EH (cell line): ENCODE measurements at places on chromosomes 16 and 17.

- DNase-seq = peak; percentile 65
These were observed 5.6 kb downstream of the CORO6 start for GRCh38 chr17:29617125-29617480.

GRCh38 chr17:29568331-29569244, at the start of gene TP53I13:
Gene TP53I13 (plus strand): TSS chr17:29568701. CDS start chr17:29568759, 58 bp downstream.
- DNase-seq = peak; percentile 79

GRCh38 chr16:87628940-87629339, 26.6 kb downstream of the JPH3 start:
- peak; percentile 59 for DNase-seq

GRCh38 chr17:2175294-2175628, 120.4 kb downstream of the HIC1 start:
- no peak for DNase-seq

GRCh38 chr17:77579682-77580081, 378.8 kb upstream of the TNRC6C start:
- no peak for DNase-seq

- no peak for DNase-seq
These were observed 2.2 kb downstream of the UBE2Z start for GRCh38 chr17:48910370-48910769.
